Spleen (tissue), 13 donors: ENCODE measurements at places on chromosomes 6 and 20. TPM values are rescaled to one million over a fixed set of nuclear protein-coding genes. Genes with fewer than 3 reads are reported as not detected.

The GSTA3 gene
- not detected for total RNA-seq

DNA sequence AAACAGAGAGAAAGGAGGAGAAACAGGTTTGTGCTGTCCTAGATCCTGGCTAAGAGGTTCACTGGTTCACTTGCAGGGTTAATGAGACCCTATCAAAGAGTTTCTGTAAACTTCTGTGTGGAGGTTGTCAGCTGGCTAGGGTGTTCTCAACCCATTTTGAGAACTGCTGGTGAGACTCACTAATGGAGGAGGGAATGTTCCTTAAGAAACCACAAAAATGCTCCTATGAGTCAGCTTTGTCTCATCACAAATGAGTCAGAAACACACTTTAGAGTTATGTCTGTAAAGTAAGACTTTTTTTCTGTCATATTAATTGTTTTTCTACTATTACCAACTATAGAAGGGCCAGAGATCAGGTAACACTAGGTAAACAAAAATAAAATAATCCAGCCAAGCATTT is 884.4 kb downstream of the PHF3 start:
- no peaks in the 10 kb centered on the region for H3K36me3 ChIP-seq
- no peaks in the 10 kb centered on the region for H3K27me3 ChIP-seq
- no peak for DNase-seq
- no peaks in the 10 kb centered on the region for H3K4me1 ChIP-seq
- no peak overlapping the region for H3K4me3 ChIP-seq
- no peak overlapping the region for H3K27ac ChIP-seq

- no peak overlapping the region for H3K27ac ChIP-seq
- H3K36me3 ChIP-seq = no peaks in the 10 kb centered on the region
These were observed 109.4 kb upstream of the CCN2 start for GRCh38 chr6:132060591-132060990.

The CASS4 gene
- 14.6 TPM for total RNA-seq

The SLC17A1 gene
- total RNA-seq = not detected

The RCAN2 gene
- total RNA-seq = 6.4 TPM

DNA sequence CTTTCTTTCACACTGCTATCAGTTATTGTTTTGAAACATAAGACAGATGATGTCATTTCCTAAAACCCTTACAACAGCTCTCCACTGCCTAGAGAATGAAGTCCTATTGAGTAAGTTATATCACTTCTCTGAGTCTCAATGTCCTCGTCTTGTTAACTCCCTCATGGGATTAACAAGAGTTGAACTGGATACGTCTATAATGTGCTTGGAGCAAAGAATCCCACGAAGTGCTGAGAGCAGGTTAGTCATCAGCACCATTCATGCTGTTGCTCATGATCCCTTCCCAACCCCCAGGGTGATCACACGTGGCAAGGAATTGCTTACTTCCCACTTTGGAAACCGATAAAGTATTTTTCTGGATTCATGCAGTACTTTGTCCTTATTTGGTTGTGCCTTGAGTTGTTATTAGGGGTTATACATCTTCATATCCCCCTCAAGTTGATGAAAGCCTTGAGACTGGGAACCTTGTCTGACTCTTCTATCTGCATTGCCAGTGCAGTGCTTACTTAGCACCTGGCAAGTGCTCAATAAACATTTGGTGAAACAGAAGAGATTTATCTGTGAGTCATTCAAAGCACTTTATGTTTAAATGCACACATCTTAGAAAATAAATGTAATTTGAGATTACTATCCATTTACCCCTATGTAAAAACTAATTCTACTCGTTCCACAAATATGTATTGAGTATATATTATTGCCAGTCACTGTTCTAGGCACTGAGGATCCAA is 487.5 kb downstream of the EPM2A start:
- H3K36me3 ChIP-seq = no peaks in the 10 kb centered on the region
- no peak overlapping the region for H3K27ac ChIP-seq
- H3K27me3 ChIP-seq = no peaks in the 10 kb centered on the region
- H3K4me1 ChIP-seq = no peaks in the 10 kb centered on the region
- no peak overlapping the region for H3K4me3 ChIP-seq

- no peaks in the 10 kb centered on the region for H3K36me3 ChIP-seq
- no peak for DNase-seq
- H3K27me3 ChIP-seq = no peaks in the 10 kb centered on the region
- no peak overlapping the region for H3K27ac ChIP-seq
- no peaks in the 10 kb centered on the region for H3K4me1 ChIP-seq
- H3K4me3 ChIP-seq = no peak overlapping the region
These were observed 68.7 kb upstream of the FBXO30 start for GRCh38 chr6:145883263-145883662.

DNA sequence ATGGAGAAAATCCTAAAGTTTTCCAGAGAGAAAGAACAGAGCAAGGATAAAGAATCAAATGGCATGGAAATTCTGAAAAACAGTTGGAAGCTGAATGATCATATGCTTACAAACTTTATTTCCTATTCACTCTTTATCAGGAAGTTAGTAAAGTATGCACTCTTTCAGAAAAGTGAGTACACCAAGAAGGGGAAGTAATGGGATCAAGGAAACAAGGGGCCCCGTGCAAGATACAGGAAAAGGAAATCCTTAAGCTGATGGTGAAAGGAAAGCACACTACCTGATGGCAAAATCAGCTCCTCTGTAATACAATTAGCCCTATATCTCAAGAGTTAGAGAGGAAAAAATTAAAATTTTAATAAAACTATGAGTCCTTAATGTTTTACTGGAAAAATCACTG is 14.0 kb downstream of the CALHM6 start:
- H3K4me3 ChIP-seq = peak overlapping the region; percentile 11
- no peak for DNase-seq
- H3K27ac ChIP-seq = peak overlapping the region; percentile 83

The C20orf204 gene
- total RNA-seq = 2.7 TPM

DNA sequence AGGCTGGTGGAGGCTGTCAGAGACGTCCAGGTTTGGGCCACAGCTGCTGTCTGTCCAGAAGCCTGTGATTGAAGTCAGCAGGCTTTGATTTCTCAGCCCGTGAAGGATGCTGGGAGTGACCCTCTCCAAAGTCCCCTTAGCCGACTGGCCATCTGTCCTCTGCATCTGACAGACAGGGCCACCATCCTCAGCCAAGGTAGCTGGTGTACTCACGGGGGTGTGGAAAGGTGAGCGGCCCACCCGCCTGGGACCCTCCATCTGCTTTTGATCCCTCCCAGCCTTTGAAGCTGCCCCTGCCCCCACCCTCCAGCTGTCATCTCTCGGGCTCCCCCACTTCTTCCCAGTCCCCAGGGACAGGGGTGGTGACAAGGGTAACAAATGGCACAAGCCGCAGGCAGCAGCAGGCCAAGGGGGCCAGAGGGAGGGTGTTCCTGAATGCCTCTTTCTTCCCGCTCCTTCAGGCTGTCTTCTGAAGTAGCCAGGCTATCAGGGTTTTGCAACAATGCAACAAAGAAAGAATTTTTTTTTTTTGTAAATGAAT is 84.4 kb downstream of the EYA2 start:
- H3K36me3 ChIP-seq = no peaks in the 10 kb centered on the region
- no peak for DNase-seq
- no peak overlapping the region for H3K27ac ChIP-seq
- no peak overlapping the region for H3K4me3 ChIP-seq

The UBD gene
- 26.7 TPM for total RNA-seq

The ITPR3 gene
- 73.2 TPM for total RNA-seq

DNA sequence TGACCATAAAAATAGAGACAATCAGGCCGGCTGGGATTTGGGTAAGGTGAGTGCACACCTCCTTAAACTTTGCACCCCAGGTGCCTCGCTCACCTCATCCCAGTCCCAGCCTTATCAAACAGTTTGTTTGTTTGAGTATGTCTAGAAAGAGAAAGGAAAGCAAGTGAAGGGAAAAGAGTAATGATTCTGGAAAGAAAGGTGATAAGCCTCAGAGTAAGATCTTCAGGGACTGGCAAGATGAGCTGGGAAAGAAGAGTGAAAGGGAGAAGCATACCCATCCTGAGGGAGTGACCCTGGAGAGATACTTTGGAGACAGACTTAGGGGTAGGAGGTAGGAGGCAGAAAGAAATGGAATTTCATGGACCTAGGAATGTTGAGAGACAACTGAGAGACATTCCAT is 1.7 kb downstream of the TAP2 start:
- H3K36me3 ChIP-seq = peaks cover 74% of the 10 kb centered on the region
- peaks cover 61% of the 10 kb centered on the region for H3K4me1 ChIP-seq
- H3K4me3 ChIP-seq = no peak overlapping the region
- DNase-seq = no peak

DNA sequence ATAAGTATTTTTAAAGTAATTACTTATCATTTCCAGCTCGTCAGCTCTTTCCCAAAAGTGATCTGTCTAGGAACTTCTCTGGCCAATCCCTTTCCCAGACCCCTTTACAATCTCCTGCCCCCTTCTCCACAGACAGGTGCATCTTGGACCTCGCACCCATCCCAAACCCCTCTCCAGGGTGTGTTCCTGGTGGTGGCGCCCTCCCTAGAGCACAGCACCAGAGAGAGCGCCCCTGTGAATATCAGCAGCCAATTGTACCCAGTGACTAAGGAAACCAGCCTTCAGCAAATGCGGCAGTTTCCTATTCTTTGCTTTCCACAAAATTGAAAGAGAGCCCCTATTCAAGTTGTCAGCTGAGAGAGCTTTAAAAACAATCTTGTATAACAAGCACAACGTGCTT is 157.7 kb downstream of the RNASET2 start:
- no peak overlapping the region for H3K27ac ChIP-seq
- no peaks in the 10 kb centered on the region for H3K27me3 ChIP-seq
- no peak overlapping the region for H3K4me3 ChIP-seq
- no peaks in the 10 kb centered on the region for H3K4me1 ChIP-seq

The FOXP4 gene
- total RNA-seq = 10.8 TPM

- no peak for DNase-seq
- H3K4me3 ChIP-seq = peak overlapping the region; percentile 69
- H3K27me3 ChIP-seq = no peaks in the 10 kb centered on the region
- H3K36me3 ChIP-seq = no peaks in the 10 kb centered on the region
- peak overlapping the region; percentile 91 for H3K27ac ChIP-seq
These were observed 400 bp upstream of the SMAP1 start for GRCh38 chr6:70667256-70667710.

DNA sequence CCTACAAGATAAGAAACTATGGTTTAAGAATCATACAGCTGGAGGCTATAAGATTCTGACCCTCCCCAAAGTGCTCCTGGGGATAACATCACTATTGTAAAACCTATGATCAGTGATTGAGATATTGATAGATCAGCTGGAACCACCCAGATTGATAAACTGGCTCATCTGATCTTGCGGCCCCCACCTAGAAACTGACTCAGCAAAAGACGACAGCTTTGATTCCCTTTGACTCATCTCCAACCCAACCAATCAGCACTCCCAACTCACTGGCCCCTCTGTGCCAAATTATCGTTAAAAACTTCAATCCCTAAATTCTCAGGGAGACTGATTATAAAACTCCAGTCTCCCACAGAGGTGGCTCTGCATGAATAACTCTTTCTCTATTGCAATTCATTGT is 106.4 kb downstream of the SCP2D1 start:
- no peak for DNase-seq
- no peaks in the 10 kb centered on the region for H3K4me1 ChIP-seq
- H3K27ac ChIP-seq = no peak overlapping the region
- H3K4me3 ChIP-seq = no peak overlapping the region
- no peaks in the 10 kb centered on the region for H3K36me3 ChIP-seq

- H3K4me1 ChIP-seq = peaks cover 10% of the 10 kb centered on the region
- H3K4me3 ChIP-seq = no peak overlapping the region
- no peak overlapping the region for H3K27ac ChIP-seq
- no peaks in the 10 kb centered on the region for H3K36me3 ChIP-seq
- H3K27me3 ChIP-seq = no peaks in the 10 kb centered on the region
These were observed 42.7 kb upstream of the TNFRSF21 start for GRCh38 chr6:47352194-47352920.

The HEY2 gene
- 1.8 TPM for total RNA-seq

DNA sequence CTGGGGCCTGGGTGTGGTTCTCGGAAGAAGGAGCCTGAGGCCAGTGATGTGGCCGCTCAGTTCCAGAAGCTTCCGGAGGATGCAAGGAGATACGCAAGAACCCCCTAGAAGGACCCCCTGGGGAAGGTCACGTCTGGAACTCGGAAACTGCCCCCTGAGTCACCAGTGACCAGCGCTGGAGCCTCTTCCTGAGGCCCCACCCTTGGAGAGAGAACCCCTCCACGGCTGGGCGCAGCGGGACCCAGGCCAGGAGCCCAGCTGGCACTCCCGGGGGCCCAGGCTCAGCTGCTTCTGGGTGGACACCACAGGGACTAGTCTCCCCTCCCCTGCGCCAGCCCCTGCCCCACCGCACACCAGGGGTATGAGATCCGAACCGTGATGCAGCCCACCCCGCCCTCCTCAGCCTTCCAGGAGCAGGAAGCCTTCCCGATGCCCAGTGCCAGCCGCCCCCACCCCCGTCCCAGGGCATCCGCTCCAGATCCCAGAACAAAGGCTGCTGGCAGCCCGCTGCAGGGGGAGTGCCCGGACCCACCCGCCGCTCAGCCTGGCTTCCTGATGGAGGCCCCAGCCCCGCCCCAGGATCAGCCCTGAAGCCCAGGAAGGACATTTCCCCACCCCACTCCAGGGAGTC is 7.5 kb downstream of the LAMA5 start:
- H3K36me3 ChIP-seq = no peaks in the 10 kb centered on the region
- H3K27ac ChIP-seq = peak overlapping the region; percentile 32
- peaks cover 1% of the 10 kb centered on the region for H3K27me3 ChIP-seq
- H3K4me1 ChIP-seq = peaks cover 46% of the 10 kb centered on the region

DNA sequence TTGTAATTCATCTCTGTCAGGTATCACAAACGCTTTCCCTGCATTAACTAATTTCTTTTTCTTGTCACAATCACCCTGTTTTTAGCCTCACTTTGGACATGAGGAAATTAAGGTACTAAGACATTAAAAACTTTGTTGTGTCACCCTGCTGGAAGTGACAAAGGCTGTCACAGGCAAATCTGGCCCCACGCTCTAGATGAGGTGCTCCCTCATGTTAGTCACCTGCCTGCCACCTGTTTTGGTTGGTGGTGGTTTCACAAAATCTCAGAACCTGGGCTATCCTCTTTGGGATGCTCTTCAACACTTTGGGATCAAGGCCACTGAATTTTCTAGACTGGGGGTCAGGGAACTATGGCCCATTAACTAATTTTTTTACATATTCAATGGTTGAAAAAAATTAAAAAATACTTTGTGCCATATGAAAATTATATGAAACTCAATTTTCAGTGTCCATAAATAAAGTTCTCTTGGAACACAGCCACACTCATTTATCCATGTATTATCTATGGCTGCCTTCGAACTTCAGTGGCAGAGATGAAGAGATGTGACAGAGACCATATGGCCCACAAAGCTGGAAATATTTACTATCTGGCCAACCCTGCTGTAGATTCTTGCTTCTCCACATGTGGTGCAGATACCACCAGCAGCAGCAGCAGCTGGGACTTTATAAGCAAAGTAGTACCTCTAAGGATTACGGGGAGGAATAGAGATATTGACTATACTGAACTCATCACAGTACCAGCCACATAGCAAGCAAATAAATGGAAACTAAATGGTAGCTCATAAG is 16.1 kb upstream of the TNFAIP3 start:
- H3K4me1 ChIP-seq = no peaks in the 10 kb centered on the region
- H3K4me3 ChIP-seq = no peak overlapping the region
- no peaks in the 10 kb centered on the region for H3K27me3 ChIP-seq
- no peak overlapping the region for H3K27ac ChIP-seq
- no peak for DNase-seq

The SPATA25 gene
- total RNA-seq = 2.2 TPM
